Muscle of back (tissue), 13 donors: ENCODE measurements at places on chromosomes 3 and 15.

DNA sequence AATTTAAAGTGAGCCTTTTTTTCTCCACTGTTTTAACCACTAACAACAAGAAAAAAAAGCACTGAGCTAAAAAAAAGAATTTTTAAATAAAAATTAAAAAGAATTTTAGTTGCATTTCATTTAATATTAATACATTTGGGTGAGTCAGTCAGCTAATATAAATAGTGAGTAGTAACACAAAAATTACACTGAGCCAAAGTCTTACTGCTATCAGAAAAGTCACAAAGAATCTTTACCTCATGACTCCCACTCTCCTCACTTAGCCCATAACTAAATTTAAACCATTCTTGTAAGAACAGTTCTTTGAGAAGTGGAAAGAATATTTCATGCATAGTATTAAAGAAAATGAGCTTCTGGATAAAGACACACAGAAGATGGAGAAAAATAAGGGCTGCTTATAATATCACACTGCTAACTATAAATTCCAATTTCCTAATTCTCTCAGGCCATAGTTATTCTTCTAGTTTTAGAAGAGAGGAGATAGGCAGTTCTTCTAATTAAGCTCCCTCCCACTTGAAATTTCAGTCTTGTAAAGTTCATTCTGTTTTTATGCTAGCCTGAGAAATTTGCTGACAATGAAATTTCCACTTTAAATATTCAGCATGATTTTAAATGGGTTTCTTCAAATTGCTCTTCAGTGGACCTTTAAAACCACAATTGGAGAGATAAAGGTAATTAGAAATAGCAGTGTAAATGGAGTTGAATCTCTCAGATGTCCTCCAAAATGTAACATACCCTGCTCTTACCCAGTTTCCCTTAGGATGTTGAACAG lies 17.6 kb downstream of the SHQ1 start:
- no peak for DNase-seq

GRCh38 chr15:69675731-69676130 lies 223.1 kb downstream of the RPLP1 start:
- no peak for DNase-seq

GRCh38 chr3:71102111-71102983 lies 481.2 kb downstream of the FOXP1 start:
- DNase-seq: peak; percentile 91

- no peak for DNase-seq
These were observed 46.9 kb upstream of the FLNB start for GRCh38 chr3:57961177-57961827.

GRCh38 chr3:86996261-86996955 lies 5.5 kb upstream of the VGLL3 start:
- no peak for DNase-seq

DNA sequence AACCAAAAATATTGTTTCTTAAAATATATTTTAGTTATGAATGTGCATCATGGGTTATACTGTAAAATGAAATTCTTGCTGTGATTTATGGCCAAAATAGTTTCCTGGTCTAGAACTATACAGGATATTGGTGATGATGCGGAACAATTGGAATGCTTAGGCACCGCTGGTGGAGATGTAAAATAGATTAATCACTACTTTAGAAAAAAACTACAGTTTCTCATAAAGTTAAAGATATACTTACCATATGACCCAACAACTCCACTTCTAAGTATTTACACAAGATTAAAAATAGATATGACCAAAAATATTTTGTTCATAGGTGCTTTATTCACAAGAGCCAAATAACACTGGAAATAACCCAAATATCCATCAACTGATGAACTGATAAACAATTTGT lies 126.7 kb downstream of the TUSC7 start:
- DNase-seq: no peak

DNA sequence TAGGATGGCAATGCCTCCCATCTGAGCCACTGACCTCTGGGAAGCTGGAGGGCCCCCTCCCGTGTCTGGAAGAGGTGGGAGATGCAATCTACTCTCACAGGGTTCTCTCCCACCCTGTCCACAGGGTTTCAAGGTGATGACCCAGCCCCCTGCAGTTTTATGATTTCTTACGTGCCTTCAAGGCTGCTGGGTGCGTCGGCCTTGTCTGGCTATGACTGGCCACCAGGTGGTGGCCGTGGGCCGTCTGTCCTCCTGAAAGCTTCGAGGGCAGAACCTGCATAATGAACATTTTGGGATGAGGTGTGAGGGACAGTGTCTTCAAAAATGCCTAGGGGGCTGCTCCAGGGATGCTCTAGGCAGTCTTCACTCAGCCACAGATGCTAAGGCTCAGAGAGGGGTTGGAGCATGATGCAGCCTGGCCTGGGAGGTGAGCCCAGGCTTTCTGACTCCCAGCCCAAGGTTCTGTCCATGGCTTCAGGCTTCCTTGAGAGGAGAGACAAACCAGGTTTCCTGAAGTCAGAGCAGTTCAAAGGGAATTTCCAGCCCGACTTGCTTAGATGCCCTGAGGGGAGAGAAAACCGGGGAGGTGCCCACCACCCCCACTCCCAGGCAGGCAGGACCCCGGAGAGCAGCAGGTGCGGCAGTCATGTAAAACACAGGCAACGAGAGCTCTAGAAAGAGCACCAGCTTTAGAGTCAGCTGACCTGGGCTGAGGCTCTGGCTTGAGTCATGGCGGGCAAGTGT lies 18.7 kb downstream of the ISG20 start:
- peak; percentile 61 for DNase-seq

- DNase-seq: no peak
These were observed 1037.8 kb downstream of the OTOL1 start for GRCh38 chr3:162534431-162534830.

DNA sequence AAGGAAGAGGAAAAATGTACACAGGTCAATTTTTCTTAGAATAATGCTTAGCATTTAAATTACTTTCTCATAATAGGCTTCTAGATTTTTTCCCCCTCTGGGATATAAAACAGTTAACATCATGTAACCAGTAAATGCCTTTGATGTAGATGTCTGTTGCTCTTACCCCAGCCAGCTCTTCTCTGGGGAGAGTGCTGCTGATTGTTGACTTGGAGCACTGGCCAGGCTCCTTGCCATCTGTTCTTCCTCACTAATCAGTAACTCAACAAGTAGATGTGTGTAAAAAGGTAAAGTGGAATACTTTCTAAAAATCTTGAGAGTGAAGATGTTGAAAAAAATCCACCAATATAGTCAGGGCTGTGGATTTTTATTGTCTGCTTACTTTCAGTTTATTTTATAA lies 42.2 kb downstream of the RIOX2 start:
- no peak for DNase-seq

DNA sequence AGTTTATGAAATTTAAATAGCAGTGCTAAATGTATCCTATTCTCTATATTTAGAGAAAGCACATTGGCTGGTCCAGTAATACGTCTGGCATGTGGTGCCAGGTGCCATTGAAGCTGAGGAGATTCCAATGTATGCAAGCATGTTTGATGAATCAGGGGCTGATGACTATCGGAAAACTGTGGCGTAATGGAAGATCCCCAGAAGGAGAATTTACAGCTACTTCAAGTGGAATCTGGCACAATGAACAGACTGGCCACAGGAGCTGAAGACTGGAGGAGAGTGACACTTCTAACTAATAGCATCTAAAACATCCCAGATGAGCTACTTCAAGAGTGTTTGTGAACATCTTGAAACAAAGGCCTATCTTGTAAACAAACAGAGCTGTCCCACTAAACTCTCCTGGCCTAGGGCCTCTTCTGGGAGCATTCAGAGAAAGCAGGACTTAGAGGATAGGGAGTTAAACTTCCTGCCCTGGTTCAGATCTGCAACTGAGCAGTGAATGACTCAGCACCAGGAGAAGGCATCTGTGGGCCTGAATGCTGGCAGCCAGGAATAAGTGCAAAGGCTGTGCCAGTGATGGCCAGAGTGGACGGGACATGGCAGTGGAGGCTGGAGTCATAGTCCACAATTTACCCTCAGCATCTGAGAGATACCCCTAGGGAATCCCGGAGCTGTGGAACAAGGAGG lies 15.2 kb upstream of the ACTC1 start:
- peak; percentile 90 for DNase-seq

- peak; percentile 67 for DNase-seq
These were observed 16.1 kb downstream of the FGF7 start for GRCh38 chr15:49438962-49439631.

DNA sequence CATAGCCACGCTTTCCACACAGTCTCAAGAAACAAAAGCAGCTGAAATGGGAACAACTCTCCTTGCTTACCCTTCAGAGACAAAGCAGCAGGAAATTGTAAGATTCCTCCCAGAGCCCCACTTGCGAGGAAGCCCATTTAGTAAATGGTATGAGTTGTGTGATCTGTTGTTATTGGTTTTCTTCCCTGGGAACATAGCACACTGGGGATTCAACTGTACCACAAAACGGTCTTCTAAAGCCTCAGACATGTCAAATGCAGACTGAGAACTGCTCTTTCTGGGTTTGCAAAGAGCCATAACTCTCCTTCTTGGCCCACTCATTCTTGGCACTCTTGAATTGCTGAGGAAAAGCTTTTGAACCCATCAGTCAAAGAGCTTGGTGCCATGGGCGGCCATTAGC lies 101.0 kb upstream of the COL8A1 start:
- DNase-seq: no peak

DNA sequence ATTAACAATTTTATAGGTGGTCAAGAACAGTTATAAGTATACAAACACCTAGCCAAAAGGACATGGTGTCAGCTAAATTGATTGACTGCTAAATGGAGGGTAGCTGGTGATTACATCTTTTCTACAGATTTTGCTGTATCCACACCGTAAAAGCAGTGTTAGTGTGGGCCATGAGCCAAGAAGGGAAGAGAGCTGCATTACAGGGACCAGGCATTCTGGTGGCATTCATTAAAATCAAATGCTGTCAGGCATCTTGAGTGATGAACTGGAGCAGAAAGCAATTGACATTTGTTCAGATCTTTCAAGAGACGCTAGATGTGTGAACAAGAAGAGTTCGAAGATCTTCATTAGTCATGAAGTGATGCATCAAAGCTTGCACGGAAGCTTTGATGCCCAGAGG lies 177.9 kb downstream of the ARPP21 start:
- no peak for DNase-seq

DNA sequence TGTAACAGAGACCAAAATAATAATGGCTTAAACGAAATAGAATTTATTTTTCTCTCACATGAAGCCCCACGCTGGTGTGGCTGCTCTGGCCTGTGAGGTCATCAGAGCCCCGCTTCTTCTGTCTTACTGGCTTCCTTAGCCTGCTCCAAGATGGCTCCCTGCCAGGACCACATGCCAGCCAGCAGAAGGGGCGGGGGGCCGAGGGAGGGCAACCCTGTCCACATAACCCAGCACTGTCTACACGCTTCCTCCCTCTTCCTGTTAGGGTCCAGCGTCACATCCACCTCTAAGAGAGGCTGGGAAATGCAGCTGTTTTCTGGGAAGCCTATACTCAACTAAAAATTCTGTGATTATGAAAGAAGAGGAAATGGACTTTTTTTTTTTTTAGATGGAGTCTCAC lies 107.9 kb upstream of the DLG1 start:
- DNase-seq: no peak

- no peak for DNase-seq
These were observed 62.7 kb upstream of the MYZAP start for GRCh38 chr15:57528940-57529565.

- no peak for DNase-seq
These were observed 8.7 kb downstream of the BTD start for GRCh38 chr3:15610082-15610759.
